ENCODE measurements at places on chromosomes 1 and 21.

DNA sequence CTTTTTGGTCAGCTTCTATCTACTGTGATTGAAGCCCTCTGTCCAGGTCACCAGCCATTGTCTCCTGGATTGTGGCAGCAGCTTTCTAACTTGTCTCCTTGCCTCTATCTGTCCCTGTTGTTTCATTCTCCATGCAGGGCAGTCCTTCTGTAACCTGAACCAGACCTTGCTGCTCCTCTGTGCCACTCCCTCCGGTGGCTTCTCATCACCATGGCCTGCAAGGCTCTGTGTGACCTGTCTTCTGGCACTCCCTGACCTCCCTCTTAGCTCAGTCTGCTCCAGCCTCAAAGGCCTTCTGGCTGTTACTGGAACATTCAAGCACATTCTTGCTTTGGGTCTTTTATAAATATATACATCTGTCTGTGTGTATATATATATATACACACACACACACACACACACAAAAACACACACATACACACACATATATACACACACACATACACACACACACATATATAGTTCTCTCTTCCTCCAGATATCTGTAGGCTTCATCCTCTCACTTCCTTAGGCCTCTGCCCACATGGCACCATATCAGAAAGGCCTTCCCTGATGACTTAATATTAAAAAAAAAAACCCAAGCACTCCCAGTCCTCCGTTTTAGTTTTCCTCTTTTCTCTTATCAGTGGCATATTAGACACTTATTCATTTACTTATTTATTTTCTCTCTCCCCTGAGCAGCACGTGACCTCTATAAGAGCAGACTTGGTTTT, 21.2 kb upstream of the JUN start:
- DNase-seq, result no peak

- no peak for DNase-seq
Observed at GRCh38 chr21:45047257-45047656, 27.1 kb upstream of the ADARB1 start.

DNA sequence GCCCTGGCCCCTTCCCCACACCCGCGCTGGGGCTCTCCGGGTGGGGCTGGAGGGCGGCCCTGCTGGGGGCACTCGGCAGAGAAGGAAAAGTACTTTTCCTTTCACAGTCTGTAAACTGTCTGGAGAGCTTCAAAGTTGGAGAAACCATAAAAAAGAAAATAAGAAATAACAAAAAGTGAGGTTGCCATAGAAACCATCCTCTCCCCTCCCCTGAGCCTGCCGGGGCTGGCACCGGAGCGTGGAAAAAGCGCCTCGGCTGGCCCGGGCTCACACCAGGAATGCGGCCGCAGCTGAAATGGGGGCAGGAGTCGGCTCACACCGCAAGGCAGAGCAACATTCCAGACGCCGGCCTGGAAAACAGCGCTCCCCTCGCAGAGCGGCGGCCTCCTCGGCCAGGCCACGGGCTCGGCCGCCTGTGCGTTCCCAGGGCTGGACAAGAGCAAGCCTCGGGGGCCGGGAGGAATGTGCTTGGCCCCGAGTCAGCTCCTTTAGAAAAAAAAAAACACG, 69.2 kb downstream of the MORN1 start:
- peak; percentile 89 for DNase-seq

DNA sequence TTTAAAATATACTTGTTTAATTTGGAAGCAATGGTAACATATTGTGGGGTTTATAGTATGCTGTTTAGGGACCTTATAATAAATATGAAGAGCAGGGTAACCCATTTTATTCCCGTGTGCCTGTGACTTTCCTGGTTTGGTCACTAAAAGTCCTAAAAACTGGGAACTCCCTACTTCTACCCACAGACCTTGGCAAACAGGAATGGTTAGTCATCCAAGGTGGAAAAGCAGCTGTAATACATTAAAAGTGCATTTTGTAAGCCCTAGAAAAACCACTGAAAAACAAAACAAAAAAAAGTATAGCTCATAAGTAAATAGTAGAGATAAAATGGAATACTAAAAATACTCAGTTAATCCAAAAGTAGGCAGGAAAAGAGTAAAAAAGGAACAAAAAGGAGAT, 538.9 kb downstream of the LMO4 start:
- no peak for DNase-seq

GRCh38 chr1:203663821-203664220, 37.2 kb downstream of the ATP2B4 start:
- DNase-seq, result no peak

- DNase-seq, result peak; percentile 41
Observed at GRCh38 chr1:154869351-154870114, 548 bp downstream of the KCNN3 start.

- DNase-seq, result no peak
Observed at GRCh38 chr1:47656719-47657685, 219.2 kb downstream of the FOXD2 start.

All from neural progenitor cell (in vitro differentiated cells).